Stimulated activated CD4-positive, alpha-beta T cell treated with anti-CD3 and anti-CD28 coated beads, Interleukin-15, amount 100 ng/mL, for 48 hours (primary cell): ENCODE measurements at places on chromosomes 4 and X.

DNA sequence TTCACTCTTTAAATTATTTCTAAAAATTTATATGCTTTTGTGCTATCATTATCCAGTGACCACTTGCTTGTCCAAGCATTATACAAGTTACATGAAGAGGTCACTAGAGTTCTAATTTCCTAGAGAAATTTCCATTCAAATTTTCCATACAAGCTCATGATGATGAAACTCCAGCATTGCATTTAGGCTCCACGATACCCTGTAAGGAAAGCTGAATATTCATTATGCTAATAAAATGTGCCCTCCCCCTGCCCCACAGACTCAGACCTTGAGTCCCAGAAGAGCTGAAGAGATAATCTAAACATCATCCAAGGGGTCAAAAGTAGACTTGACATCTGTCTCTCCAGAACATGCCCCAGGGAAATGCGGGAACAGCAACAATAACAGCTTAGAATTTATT is 19.6 kb upstream of the FAM156A start:
- DNase-seq = no peak

- no peak for DNase-seq
Observed at GRCh38 chr4:98620087-98620784, 38.2 kb downstream of the TSPAN5 start.

GRCh38 chr4:51895816-51896408 is 53.0 kb downstream of the DCUN1D4 start:
- DNase-seq = peak; percentile 22

DNA sequence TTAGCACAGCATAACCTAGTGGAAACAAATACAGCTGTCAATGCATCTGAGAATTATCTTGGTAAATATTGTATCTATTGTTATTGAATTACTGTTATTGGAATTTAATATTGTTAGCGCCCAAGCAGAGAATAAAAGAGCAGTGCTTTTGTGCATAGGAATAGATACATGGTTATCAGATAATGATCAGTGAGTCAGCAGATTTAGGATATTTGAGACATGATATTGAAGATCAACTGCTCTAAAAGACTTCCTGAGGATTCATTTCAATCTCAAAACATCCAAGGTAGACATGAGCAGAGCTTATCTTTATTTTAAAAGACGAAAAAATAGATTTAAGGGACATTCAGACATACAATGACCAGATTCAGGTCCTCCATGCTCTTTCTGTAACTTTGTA is 10.6 kb upstream of the H2AZ1 start:
- DNase-seq = no peak

- DNase-seq = no peak
Observed at GRCh38 chr4:134313591-134313990, 112.0 kb upstream of the PABPC4L start.

- no peak for DNase-seq
Observed at GRCh38 chr4:147927377-147928137, 195.7 kb downstream of the ARHGAP10 start.

DNA sequence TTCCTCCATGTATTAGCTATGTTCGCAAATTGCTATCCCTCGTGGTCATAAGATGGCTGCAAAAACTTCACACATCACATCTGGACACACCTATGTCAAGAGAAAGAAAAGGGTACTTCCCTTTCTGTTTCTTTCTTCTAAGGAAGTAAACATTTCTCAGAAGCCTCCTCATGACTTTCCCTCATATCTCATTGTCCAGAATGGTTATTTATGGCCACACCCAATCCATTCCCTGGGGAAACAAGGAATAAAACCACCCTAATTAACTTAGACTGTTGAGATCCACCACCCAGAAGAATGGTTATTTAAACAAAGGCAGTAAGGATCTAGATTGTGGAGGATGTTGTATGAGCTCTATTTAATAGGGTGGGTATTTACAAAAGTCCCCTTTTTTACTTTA is 160.8 kb upstream of the LNX1 start:
- DNase-seq = no peak

- DNase-seq = no peak
Observed at GRCh38 chr4:62162606-62163005, 962.5 kb downstream of the ADGRL3 start.

DNA sequence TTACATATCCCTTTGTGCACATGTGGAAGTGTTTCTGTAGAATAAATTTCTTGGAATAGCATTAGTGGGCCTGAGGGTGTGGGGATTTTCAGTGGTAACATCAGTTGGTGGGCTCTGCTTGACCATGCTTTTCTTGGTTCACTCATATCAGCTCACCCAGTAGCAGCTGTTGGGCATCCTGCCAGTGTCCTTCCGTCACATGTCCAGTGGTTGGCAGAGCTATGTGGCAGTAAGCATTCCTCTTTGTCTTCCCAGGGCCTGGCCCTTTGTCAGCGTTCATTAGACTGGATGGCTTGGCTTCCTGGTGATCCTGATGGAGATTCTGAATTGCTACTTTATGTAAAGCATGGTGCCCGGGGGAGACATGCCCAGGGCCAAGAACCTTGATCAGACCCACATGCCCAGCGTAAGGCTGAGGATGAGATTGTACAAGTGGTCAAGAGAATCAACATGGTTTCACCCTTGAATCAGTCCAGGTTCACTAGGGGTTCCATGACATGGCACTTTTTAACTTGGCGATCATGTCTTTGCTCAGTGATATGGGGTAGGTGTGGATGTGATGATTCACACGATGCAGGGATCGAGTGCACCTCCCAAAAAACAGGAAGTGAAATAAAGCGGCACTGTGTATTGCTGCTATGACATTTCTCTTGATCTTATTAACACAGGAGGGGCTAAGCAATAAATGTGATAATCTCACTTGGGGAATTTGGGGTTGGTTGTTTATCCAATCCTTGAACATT is 72.1 kb upstream of the IGFBP7 start:
- DNase-seq = no peak

DNA sequence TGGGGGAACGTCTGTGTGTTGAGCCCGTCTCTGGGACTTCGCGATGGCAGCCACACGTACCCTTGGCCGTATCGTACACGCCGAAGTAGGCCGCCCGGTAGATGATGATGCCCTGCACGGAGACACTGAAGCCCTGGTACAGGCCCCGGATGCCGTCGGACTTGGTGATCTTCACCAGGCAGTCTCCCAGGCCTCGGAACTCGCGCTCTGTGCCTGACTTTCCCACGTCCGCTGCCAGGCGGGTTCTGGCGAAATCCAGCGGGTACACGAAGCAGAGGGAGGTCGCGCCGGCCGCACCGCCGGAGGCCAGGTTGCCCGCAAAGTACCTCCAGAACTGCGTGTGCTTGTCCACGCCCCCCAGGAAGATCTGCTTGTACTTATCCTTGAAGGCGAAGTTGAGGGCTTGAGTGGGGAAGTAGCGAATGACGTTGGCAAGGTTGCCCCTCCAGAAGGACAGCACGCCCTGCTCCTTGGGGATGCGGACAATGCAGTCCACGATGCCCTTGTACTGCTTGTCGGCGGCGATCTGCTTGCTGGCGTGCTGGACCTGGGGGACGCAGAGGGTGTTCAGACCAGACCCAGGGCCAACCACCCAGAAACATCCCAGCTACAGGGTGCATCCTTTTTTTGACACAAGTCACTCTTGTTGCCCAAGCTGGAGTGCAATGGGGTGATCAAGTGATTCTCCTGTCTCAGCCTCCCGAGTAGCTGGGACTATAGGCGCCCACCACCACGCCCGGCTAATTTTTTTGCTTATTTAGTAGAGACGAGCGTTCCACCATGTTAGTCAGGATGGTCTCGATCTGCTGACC is 2.5 kb downstream of the SLC25A6 start:
- no peak for DNase-seq
